ENCODE measurements at places on chromosomes 4 and X.

GRCh38 chr4:10030972-10031667 lies 9.8 kb upstream of the SLC2A9 start:
- DNase-seq = no peak

GRCh38 chr4:98481167-98481566 lies 177.2 kb downstream of the TSPAN5 start:
- no peak for DNase-seq

- DNase-seq = no peak
Observed at GRCh38 chrX:16459008-16459407, 190.9 kb upstream of the S100G start.

- no peak for DNase-seq
Observed at GRCh38 chr4:72243641-72244040, 211.8 kb downstream of the NPFFR2 start.

DNA sequence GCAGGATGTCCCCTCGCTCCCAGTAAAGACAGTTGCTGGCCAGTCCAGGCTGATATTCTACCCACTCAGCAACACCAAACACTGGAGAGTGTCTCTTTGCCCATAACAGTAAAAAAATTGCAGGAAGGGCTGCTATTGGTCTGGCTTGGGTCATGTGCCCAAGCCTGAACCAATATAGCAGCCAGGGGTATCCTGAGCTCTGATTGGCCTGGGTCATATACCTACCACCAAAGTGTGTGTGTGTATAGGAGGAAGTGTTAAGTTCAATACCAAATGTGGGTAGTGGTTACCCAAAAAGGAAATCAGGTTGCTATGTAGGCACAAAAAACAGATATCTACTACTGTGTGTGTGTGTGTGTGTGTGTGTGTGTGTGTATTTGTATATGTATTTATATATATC lies 373.2 kb downstream of the BCOR start:
- DNase-seq = peak; percentile 26

- no peak for DNase-seq
Observed at GRCh38 chrX:44667771-44668170, 125.1 kb upstream of the FUNDC1 start.

GRCh38 chr4:110247591-110247990 lies 49.2 kb upstream of the ELOVL6 start:
- DNase-seq = no peak

DNA sequence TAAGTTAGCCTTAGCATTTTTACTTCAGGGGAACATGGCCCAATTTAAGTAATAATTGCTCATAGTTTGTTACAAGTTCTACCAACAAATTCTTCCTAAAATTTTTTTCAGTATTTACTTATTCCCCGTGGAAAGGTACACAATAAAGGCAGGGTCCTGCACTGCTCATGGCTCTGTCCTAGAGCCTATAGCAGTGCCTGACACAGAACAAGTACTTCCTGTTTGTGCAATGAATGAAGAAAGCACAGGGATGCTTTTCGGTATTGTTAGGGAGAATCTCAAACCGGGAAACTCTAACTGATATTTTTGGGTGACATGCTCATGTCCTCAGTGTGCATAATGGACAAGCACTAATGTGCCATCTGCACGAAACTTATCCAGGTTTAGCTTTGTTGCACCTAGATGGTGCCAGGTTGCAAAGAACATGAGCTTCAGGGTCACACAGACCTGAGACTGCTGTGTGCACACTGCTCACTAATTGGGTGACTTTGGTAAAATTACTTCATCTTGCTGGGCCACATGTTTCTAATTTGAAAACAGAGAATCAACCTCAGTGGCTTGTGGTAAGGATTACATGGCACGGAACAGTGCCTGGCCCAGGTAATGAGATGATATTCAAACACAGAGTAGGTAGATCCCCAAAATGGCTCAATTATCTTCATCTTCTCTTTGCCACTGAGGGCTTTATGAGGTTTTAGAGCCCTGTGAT lies 175.8 kb upstream of the NPY2R start:
- DNase-seq = no peak

GRCh38 chrX:22310779-22311178 lies 38.1 kb downstream of the CBLL2 start:
- no peak for DNase-seq

DNA sequence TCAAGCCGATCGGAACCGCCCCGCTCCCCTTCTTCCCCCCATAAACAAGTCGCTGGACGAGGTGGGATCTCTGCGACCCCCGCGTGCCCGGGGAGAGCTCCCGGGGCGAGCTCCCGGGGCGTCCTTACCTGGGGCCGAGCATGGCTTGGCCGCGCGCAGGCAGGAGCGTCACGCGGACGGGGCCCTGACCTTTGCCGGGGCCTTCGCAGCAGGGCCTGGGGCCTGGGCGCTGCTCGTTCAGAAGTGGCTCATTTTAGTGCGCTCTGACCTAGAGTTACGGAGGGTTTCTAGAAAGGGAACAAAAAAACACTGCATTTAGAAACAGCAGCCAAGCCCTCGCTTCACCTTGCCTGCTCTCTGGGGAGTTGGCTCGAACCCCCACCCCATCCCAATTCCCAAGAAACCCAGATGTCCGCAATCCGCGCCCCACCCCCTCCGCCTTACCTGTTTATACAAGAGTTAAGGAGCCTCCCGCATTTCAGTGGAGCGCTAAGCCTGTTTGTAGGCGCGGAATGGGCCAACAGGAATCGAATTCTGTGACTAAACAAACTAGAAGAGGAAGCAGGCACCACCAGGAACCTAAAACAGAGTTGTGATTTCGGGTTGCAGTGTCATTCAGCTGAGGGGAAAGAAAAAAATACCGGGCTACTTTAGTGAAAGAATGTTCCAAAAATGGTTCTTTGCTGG lies 814 bp upstream of the RBM47 start:
- DNase-seq = peak; percentile 16

GRCh38 chrX:134671294-134671693 lies 13.0 kb upstream of the PLAC1 start:
- no peak for DNase-seq

- no peak for DNase-seq
Observed at GRCh38 chrX:21476909-21477308, 102.7 kb downstream of the CNKSR2 start.

DNA sequence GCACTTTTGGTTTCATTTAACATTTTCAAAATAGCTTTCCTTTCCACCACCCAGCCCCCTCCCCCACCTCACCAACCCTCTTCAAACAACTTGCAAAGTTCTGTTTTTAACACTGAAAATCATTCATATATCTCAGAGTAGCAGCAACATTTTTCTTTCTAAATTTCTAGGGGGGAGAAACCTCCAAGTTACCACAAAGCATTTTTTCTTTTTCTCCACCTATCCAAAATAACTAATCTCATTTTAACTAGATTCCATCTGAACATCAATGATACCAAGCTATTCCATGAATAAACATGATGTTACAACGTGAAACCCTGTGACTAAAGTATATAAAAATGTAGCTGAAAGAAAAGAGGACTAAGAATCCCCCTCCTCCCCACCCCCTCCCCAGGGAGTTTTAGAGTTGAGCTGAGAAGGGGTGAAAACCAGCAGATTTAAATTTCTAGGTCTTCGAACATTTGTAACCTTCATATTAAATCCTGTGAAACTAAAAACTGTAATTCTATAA lies 5.2 kb downstream of the LDB2 start:
- DNase-seq = no peak

DNA sequence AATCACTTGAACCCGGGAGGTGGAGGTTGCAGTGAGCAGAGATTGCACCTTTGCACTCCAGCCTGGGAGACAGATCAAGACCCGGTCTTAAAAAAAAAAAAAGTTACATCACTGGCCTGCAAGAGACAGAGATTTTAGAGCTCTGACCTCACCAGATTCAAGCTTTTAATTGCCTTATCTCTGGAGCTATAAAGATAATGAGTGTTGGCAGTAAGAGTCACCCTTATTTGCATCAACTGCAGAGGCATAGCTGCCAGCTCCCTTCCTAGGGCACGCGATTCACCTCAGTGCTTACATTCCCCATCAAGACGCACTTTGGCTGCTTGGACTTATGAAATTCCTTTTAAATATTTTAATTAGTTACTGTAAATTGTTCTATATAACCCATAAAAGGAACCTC lies 12.5 kb upstream of the SPATA4 start:
- no peak for DNase-seq

GRCh38 chrX:58025979-58026378 lies 115.7 kb upstream of the ZXDA start:
- DNase-seq = peak; percentile 35

DNA sequence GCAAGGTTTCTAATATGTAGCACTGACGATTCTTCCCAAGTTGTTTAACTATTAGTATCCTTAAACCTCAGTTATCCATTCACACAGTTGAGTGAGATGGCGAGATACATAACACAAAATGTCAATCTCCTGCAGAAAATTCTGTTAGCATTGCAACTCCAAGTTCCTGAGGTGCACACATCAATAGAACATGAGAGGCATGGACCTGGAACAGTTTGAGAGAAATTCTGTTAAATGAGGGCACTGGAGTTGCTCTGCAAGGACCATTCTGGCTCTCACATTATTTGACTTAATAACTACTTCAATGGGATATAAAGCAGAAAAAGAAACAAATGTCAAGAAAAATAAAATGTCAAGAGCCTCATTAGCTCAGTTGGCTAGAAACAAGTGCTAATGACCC lies 301.2 kb upstream of the DIAPH2 start:
- no peak for DNase-seq

DNA sequence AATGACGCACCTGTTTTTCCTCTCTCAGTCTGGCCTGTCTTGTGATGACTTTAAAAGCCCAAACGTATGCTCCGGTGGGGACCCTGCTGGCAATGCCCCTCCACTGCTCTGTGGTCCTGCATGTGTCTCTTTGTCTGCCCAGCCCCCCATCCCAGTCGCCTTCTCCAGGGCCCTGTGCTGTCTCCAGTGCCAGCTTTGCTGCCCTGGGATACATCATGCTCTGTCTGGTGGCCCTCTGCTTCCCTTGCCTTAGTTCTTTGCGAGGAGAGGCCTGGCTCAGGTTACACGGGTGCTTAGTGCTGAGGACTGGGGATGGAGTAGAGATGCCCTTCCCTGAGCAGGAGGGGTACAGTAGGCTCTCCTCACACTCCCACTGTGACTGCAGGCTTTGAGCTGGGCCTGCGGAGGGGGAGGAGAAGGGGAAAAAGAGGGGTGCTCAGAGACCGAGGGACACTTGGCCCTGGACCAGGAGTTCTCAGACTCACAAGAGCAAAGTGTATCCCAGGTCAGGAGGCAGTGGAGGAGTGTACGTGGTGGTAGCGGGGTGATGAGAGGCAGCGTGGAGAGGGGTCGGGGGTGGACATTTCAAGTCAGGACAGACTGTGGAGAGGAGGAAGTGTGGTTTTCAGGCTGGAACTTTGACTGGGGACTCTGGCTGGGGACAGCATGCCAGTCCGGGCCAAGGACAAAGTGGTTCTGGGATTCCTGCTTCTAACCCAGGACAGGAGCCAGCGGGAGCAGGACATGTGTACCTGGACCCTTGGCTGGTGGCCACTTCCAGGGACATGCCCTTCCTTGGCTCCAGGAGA lies 2.8 kb downstream of the APLN start:
- DNase-seq = no peak

GRCh38 chrX:96763608-96764007 lies 79.0 kb downstream of the DIAPH2 start:
- DNase-seq = no peak

DNA sequence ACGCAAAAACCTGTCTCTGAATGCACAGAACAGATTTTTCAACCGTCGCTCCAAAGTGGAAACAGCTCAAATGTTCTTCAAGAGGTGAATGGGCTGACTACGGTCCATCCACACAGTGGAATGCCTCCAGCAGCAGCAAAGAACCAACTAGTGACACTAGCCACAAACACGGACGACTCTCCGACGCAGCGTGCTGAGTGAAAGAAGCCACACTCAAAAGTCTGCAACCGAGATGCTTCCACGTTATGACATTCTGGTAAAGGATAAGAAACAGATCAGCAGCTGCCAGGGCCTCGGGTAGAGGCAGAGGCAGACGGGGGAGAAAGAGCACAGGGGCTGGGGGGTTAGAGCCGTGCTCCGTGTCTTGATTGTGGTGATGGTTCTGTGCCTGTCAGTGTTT lies 125.2 kb downstream of the AFAP1 start:
- DNase-seq = no peak

DNA sequence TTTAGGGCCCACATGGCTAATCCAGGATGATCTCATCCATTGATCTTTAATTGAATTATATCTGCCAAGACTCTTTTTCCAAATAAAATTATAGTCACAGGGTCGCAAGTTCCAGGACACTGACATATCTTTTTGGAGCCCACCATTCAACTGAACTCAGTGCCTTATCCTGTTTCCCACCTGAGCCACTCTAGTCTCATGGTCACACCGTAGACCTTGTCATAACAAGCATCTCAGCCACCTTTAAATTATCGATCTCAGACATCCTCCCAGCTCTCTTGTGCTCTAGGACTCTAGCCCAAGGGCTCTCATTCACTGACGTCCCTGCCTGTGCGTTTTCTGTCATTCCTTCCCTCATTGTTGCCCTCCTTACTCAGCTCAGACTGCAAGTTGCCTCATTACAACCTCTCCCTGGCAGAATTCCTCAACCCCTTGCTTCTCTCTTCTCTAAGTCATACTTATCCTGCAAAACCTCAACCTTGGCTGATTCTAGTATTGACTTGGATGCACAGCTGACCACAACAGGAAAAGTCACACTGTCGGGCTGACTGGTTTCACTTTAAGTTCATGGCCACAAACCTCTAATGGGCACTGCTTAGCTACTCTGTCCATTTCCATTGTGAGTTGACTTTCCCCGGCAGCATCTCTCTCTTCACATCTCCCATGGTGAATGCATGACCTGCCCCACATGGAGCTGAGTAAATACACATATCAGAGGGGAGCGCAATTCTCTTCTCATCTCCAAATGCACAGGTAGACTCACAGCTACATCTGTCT lies 91.0 kb upstream of the TRIM2 start:
- DNase-seq = peak; percentile 8

- no peak for DNase-seq
Observed at GRCh38 chr4:84158670-84159069, 340.4 kb downstream of the NKX6-1 start.

DNA sequence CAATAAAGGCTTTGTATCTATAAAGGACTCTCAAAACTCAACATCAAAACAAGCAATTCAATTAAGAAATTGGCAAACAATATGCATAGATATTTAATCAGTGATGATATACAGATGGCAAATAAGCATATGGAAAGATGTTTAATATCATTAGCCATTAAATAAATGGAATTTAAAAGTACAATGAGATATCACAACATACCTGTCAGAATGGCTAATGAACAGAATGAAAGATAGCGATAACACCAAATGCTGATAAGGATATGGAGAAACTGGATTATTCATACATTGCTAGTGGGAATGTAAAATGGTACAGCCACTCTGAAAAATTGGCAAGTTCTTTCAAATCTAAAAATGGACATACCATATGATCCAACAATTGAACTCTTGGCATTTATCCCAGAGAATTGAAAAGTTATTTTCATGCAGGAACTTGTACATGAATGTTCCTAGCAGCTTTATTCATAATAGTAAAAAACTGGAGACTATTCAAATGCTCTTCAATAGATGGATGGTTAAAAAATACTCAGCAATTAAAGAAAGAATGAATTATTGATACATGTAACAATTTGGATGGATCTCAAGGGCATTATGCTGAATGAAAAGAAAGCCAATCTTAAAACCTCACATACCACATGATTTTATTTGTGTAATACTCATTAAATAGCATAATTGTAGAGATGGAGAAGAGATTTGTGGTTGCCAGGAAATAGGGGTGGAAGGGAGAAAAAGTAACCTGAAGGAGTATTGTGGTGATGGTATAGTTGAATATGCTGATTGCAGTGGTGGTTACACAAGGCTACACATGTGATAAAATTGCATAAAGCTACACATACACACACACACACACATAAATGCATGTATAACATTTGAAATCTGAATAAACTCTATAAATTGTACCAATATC lies 45.9 kb upstream of the ALG13 start:
- no peak for DNase-seq

Data from CD4-positive, alpha-beta T cell treated with Interleukin-17A for 1 hour (primary cell).